GF-D8 (cell line): ENCODE measurements at places on chromosomes 2 and 18.

- DNase-seq: no peak
Observed at GRCh38 chr18:35619941-35620340, 38.4 kb downstream of the GALNT1 start.

- no peak for DNase-seq
Observed at GRCh38 chr2:47078541-47079482, 76.3 kb downstream of the STPG4 start.

DNA sequence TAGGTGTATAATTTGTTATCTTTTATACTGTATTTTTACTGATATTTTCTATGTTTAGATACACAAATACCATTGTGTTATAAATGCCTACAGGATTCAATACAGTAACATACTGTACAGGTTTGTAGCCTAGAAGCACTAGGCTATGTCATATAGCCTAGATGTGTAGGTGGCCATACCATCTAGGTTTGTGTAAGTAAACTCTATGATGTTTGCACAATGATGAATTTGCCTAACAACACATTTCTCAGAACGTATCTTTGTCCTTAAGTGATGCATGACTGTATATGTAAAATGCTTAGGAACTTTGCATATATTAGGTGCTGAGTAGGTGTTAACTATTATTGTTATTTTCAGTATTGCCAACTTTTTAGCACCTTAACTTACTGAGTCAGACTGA lies 17.3 kb downstream of the UNC80 start:
- DNase-seq: no peak

- no peak for DNase-seq
Observed at GRCh38 chr18:22974707-22975106, 41.6 kb downstream of the RBBP8 start.

DNA sequence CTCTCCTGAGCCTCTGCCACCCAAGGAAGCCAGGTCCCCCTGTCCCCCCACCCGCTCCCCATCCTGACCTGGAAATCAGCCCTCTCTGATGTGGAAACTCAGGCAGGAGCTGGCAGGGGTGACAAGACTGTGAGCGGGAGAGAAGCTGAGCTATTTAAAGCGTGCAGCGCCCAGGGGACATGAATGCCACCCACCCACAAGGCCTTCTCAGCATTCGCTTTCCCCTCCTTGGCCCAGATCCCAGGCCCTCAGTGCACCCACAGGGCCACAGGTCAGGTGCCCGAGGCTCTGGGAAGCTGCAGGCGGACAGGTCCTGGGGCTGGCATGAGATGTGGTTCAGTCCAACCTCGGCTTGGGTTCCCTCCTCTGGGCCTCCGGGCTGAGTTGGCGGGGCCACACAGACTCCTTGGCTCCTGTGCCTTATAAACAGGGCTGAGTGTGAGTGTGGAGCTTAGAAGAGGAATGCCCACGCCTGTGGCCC lies 168.3 kb downstream of the SMAD7 start:
- DNase-seq: no peak

DNA sequence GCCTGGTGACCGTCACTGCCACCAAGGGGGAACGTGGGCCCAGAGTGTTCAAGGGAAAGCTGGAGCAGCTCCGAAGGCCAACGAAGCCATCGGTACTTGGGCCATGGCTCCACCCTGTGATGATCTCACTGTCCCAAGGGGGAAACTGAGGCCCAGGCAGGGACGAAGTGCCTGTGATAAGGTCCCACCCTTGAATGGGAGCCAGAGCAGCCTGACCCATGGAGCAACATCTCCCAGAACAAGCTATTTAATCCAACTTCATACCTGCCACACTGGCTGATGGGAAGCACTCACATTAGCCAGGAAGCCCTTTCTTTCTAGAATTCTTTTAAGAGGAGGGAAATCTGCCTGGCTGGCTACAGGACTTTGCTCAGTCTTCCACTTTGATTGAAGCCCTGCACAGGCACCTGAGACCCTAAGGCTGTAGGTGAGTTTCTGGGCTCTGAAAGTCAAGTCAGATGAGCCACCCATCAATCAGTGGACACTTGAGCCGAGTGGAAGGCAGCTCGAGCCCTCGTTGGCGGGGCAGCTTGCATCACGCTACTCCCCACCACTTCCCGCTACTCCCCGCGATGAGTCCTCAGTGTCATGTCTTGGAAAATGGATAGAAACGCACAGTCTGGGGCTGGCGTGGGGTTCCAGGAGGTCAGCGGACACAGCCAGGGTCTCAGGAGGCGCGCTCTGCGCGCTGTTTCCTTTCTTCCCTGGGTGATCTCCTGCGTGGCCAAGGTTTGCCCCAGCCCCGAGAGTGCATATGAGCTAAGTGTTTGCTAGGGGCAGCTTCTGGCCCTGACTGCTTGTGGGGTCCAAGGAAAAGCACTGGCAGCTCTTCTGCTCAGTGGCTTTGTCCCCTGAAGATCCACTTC lies 2.5 kb upstream of the HS6ST1 start:
- no peak for DNase-seq
